ENCODE measurements at places on chromosomes 7 and 10.

GRCh38 chr7:29160080-29160479, 13.7 kb upstream of the CPVL start:
- no peak for DNase-seq

DNA sequence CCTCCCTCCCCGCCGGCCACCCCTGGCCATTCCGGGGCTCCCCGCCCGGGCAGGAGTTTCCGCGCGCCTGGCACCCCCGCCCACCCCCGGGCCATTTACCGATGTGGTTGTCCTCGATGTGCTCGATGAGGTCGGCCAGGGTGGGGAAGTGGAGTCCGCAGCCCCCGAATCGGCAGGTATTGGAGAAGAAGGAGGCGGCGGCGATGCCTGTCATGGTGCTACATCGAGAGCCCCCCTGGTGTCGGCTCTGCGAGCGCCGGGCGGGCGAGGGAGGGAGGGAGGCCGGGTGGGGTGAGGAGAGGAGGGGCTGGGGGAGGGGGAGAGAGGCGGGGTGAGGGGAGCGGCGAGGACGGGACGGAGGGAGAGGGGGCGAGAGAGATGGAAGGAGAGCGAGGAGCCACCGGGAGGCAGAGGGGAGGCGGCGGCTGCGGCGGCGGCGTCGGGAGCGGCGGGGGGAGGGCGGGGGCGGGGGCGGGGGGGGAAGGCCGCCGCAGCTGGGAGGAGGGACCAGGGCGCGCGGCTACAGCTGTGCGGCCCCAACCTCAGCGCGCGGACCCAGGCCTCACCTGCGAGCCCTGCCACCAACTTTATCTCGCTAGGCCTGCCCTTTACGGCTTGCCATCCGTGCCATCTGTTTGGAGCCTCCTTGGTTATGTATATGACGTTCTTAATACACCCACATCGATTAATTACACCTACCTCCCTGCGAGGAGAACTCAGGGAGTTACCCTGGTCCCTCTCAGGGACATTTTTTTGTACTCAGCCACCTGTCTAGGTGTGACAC, at the start of gene JAZF1:
JAZF1 (minus strand) TSS at position 432 of the 784 bp plus-strand sequence.
- no peak for DNase-seq

DNA sequence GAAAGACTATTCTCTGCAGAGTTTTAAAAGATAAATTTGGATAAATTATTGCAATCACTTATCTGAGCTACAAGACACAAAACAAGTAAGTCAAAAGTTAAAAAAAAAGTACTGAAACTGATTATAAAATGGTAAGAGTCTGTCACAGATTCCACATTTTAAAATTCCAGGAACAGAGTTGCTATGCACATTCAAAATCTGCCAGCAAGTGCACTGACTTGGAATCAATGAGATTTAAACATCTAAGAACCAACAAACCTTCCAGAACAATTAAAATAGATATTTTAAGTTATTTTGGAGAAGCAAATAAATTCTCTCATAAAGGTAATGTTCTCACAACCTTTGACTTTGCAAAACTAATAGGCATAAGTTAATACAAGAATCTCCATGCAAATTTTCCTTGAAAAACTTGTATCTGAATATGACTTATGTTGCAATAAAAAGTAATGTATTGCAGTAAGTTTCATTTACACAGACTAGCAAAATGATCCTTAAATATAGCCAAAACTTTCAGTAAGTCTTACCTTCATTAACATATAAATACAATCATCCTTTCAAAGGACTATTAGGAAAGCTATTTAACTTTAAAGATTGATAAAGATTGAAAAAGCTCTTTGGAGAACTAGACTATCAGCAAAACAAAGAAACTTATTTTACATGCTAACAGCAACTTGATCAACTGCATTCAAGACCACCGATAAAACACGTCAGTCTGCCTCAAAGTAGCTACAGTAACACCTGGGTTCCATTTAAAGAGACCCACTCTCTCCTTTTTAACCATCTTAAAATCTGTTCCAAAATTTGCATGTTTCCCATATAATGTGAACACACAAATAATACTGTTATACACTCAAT, 4.4 kb downstream of the ETV1 start:
- DNase-seq, result no peak

- no peak for DNase-seq
These were observed 325.9 kb downstream of the GFRA1 start for GRCh38 chr10:115947104-115947503.

Measured in AG04449 (cell line).